ENCODE measurements at places on chromosomes 4 and X.

- DNase-seq = no peak
Observed at GRCh38 chrX:1164322-1165288, 47.8 kb downstream of the CRLF2 start.

DNA sequence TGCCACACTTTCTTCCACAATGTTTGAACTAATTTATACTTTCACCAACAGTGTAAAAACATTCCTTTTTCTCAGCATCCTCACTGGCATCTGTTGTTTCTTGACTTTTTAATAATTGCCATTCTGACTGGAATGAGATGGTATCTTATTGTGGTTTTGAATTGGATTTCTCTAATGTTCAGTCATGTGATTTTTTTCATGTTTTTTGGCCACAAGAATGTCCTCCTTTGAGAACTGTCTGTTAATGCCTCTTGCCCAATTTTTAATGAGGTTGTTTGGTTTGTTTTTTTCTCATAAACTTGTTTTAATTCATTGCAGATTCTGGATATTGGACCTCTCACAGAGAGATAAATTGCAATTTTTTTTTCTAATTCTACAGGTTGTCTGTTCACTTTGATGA is 1195.2 kb downstream of the TECRL start:
- no peak for DNase-seq

- no peak for DNase-seq
Observed at GRCh38 chrX:10597871-10598270, 22.5 kb downstream of the MID1 start.

GRCh38 chr4:76897536-76898384 is at the start of gene SOWAHB:
SOWAHB (minus strand) TSS chr4:76898144; CDS start chr4:76897849, 295 bp downstream.
- DNase-seq = no peak

- no peak for DNase-seq
Observed at GRCh38 chr4:186037692-186038658, 31.0 kb upstream of the TLR3 start.

- DNase-seq = no peak
Observed at GRCh38 chr4:169115897-169116254, 105.8 kb upstream of the CBR4 start.

GRCh38 chr4:38803833-38804653 is 548 bp downstream of the TLR1 start:
- DNase-seq = no peak

DNA sequence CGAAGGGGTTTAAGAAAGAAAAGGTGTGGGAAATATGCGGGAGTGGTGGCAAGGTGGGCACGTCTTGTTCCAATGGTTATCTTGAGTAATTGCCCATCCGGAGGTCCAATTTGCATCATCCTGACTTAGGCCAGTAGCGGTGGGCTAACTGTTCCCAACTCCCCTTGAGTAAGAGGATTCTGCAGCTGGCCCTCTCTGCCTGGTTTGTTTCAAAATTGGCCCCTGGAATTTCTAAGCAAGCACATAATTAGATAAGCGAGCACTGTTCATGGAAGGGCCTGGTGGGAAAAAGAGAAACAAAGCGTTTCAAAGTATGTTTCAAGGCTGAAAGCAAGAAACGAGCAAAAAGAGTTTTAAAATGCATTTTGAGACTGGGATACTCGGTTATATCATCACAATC is 198.2 kb downstream of the CEP135 start:
- DNase-seq = no peak

- DNase-seq = no peak
Observed at GRCh38 chr4:147117431-147117830, 171.8 kb upstream of the TTC29 start.

DNA sequence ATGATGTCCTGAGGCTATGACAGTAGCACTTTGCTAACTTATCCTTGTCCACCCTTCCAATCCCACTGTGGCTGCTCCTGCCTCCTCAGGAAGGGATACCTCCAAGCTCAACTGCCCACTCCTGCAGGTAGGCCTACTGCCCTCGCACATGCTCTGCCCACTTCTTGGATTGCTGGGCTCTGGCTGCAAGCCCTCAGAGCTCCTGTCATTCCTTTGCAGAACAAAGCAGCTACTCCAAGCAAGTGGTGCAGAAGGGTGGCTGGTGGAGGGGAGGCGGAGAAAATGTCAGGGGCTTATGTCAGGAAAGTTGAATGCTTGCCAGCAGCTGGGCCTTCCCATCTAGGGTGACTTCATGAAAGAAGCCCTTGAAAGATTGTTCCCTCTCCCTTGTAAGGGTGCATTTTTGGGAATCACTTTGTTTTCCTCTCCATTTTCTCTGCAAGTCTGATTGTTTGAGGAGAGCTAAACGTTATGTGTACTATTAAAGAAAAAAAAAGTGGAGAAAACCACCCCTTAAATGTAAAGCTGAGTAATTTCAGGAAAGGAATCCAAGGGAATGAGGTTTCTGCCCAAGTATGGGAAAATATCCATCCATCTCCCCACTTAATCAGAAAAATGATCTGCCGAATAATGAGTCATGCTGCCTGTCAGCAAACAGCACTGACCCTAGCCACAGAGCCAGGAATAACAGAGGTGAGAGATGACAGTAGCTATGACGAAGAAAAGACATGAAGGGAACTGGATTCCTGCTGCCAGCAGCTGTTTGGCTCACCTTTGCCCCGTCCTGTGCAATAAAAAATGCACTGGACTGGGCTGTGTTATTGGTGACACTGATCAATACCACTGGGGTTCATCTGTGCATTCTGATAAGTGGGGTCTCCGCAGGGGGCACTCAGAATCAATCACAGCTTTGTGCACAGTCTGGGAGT is 102.0 kb downstream of the RTL5 start:
- DNase-seq = no peak

DNA sequence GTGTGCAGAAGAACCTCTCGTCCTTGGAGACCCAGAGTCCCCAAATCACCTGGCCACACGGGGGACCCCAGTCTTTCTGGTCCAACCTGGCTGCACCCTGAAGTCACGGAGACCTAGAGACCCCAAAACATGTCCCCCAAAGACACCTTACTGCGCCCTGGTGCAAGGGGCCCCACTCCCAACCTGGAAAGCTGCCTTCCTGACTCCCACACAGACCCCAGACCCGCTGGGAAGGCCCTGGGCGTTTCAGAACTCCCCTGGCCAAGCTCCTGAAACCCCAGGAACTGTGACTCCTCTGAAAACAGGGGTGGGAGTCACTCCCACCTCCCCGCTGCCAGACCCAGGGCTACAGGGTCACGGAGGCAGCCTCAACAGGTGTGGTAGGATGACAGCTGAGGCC is 12.7 kb upstream of the SHOX start:
- DNase-seq = no peak

- no peak for DNase-seq
Observed at GRCh38 chrX:133189195-133189594, 29.0 kb downstream of the TFDP3 start.

GRCh38 chrX:119231936-119232445 is 4.1 kb upstream of the PGRMC1 start:
- DNase-seq = no peak

GRCh38 chr4:152535360-152535902 is 461 bp downstream of the FBXW7 start:
- DNase-seq = no peak

DNA sequence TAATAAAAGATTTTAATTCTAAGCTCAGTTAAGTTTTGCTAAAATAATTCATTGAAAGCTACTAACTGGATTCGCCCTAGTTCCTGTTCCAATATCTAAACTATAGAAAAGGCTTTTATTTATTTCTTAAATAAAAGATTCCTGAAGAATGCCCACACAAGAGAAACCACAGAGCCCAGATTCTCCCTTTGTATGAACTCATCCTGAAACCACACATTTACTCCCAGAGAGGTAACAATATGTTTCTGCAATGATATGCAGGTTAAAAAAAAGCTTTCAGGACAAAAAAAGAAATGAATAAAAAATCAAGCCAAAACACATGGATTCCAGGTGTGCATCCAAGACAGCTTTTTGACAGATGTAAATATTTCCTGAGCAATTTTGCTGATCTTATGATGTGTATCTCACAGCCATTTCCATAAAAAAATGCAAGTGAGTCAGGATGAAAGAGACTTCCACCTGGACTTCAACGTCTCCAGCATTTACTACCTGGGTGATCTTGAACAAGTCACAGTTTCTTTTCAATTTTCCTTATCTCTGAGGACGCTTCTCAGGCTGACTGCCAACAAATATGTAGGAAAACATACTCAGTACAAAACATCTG is 234.4 kb upstream of the FAT1 start:
- no peak for DNase-seq

DNA sequence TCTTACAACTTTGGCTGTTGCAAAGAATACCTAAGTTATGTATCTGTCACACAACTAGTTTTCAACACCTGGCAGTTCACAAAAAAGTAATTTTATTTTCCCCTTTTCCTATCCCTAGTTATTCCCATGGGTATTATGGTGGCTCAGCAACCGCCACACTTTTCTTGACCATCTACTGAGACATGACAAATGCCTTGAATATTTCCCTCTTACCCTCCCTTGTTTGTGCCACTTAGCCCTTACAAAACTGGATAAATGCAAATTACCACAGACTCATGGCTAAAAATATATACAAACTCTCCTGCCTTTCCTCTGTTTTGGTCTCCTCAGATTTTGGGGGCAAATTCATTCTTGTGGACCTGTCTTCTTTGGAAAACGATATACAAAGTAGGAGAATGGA is 72.1 kb downstream of the AMOT start:
- DNase-seq = no peak

DNA sequence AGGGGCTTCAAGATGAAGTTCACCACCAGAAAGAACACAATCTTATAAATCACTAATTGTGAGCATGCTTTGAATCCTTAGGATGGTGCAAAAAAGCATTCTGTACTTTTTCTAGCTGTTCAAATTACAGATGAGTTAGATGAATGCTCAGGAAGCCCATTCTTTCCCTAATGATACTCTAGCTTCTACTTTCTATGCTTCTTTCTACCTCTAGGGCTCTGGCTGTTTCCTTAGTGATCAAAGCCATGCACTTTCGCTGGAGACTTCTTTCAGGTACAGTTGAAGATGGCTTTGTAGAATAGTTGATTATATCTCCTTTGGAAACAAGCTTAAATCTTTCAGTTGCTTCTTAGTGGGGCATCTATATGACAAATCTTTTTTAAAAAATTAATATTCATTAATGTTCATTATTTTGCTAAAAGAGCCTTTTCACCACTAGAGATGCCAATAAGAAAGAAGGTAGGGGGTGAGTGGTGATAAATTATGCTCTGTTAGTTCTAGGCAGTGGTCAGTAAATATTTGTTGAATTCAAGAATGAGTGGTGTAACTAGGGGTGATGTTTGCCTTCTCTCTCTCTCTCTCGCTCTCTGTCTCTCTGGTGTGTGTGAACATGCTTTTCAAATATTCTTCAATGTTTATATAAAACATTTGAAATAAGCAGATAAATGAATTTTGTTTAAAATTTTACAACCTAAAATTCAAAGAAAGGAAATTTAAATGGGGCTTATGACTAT is 169.4 kb downstream of the GLUD2 start:
- DNase-seq = no peak

- no peak for DNase-seq
Observed at GRCh38 chr4:176043838-176044588, 21.6 kb upstream of the WDR17 start.

- DNase-seq = no peak
Observed at GRCh38 chrX:110056419-110056818, 53.5 kb downstream of the TMEM164 start.

- DNase-seq = no peak
Observed at GRCh38 chr4:147362938-147363337, 118.0 kb upstream of the EDNRA start.

DNA sequence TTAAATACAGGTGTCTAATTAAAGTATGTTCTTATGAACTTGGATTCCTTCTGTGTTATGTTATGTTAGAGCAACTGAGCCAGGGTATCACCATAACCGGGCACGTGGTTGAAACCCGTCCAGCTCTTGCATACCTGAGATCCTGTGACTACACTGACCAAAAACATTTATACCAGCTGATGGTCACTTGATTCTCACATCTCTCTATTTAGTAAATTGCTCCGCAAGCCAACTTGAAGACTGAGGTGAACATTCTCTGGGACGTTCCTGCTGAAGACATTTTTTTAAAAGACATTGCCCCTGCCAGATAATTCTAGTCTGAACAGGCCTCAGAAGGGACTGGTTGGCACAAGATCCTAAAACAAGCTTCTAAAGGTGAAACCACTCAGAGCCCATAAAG is 550.0 kb upstream of the DIPK2B start:
- no peak for DNase-seq

DNA sequence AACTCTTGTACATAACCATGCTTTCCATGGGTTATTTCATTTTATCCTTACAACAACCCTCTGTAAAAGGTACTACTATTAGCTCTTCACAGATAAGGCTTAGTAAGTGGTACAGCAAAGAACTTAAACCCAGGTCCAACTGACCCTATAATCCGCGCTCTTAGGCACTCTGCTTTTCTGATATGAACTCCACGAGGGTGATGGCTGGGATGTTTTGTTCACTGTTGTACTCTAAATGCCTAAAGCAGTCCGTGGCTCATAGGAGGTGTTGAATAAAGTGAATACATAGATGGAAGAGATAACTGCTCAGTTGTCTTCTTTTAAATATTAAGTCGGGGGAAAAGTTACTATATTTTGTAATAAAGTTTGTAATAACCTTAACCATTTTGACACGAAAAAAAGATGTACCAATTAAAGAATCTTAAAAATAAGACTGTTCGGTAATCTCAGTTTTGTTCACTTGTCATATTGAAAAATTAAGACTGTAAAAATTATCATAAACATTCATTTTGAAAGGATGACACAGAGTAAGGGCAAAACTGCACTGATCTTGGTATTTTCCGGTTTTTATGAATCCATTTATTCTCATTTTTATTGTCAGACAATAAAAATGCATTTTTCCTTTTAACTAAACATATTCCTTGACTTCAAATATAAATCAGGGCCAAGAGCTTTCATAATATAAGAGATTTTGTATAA is 166.5 kb downstream of the FBXW7 start:
- no peak for DNase-seq

DNA sequence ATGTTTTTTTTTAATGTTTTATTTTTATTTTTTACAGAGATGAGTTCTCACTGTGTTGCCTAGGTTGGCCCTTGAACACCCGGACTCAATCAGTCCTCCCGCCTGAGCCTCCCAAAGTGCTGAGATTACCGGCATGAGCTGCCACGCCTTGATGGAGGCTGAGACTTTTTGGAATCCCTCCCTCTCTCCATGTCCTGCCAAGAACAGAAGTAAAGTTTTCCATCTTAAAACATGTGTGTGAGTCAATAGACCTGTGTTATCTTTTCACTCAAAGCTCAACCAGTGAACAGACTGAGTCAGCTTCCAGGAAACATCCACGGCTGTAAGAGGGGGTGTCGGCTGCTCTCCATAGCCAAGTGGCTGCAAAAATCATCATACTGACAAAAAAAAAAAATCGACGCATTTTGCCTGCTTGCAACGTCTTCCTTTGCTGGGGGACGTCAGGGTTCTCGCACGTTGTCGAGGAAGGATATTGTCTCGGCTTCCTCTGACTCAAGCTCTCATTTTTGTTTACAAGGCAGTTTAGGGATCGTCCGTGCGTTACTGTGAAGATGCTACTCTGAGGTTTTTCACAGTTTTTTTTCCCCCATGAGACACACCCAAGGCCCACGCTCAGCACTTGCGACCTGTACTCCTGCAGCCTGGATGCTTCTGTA is 10.0 kb upstream of the ASMTL start:
- DNase-seq = peak; percentile 46

GRCh38 chrX:123960956-123961267 is 594 bp upstream of the STAG2 start:
- DNase-seq = no peak

Measured in activated naive CD8-positive, alpha-beta T cell treated with anti-CD3 and anti-CD28 coated beads, Interleukin-2, amount 50 U/mL, for 16 hours (primary cell).